ENCODE measurements at places on chromosomes 11 and 22. TPM values are rescaled to one million over a fixed set of nuclear protein-coding genes. Genes with fewer than 3 reads are reported as not detected.

GRCh38 chr22:25169278-25170031 is 30.2 kb upstream of the CRYBB3 start:
- DNase-seq = no peak

DNA sequence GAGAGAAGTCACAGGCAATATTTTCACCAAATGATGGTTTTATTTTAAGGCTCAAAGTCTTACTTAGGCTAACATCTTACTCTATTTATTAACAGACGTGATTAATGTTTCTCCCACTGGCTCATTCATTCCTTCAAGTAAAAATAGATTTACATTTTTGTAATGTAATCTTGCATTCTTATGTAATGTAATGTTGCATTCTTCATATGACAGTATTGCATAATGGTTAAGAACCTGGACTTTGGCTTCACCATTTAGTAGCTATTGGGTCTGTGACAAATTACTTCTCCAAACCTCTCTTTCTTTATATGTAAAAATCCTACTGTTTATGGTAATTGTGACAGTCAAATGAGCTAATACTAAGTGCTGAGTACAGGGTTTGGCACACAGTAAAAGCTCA is 3.3 kb upstream of the DIXDC1 start:
- no peak for DNase-seq

DNA sequence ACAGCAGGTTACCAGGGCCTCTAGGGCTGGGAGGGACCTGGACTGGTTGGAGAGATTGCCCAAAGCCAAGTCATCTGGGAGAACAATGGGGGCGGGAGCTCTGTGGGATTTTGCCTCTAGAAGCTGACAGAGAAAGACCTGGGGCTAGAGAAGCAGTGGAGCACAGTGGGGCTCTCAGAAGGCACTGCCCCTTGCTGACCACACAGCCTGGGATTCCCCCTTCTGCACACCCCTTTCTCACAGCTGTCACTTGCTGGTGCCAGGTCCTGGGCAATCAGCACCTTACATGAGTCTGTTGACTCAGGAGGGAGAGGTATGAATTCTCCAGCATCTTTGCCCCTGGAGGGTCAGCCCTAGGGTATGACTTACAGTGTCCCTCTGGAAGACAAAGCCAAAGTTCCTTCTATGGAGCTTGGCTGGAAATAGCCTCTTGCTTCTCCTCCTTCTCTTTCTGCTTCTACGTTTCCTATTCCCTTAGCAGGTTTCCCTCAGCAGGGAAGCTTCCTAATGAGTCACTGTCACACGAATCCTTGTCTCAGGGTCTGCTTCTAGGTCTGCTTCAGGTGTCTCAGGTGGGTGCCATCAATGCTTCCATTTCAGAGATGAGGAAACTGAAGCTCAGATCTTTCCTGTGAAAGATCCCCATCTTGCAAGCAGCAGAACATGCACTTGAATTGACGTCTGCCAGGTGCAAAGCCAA is 27.0 kb downstream of the GDPD5 start:
- no peak for DNase-seq

DNA sequence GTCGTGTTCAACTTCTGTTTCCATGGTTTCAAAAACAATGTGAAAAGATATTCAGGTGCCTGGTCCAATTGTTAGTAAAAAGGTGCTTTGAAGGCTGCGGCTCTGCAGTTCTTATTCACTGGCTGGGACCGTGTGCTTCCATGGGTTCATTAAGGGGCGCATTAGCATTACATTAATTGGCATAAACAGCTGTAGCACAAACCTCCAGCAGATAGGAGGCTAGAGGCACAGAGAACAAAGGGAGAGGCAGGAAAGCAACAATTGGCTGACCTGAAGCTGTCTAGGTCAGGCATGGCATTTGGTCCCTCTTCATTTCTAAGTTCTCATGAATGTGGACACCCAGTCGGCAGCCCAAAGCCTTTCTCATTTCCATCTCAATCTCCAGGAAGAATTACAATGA is 16.6 kb downstream of the PAK1 start:
- DNase-seq = no peak

DNA sequence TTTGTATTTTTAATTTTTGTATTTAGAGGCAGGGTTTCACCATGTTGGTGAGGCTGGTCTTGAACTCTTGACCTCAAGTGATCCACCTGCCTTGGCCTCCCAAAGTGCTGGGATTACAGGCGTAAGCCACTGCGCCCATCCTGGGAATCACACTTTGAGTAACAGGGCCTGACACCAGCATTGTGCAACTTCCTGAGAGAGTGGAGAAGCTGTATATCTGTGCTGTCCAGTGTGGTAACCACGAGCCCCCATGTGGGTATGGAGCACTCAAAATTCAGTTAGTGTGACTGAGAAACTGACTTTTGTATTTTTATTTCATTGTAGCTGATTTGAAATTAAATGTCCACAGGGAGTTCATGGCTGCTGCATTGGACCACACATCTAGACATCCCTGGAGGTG is 36.2 kb downstream of the MPPED1 start:
- no peak for DNase-seq

GRCh38 chr11:75574698-75575602 is 12.9 kb downstream of the SERPINH1 start:
- DNase-seq = peak; percentile 46

GRCh38 chr22:47816863-47817210 is 1054.4 kb downstream of the TBC1D22A start:
- DNase-seq = no peak

DNA sequence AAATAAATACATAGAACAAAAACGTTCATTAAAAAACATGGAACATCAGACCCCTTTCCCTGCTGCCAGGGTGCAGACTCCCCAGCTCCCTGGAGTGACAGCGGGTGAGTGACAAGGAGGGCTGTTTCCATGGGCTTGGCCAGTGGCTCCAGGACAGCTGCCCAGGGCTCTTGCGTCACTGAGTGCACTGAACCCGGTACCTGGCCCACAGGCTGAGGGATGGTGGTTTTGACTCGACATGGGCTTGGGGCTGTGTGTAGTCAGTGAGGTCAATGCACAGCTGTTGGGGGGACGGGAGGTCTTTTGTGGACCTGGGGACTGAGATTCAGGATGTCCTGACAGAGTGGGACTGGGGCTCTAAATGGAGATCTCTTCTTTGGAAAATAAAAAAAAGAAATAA is 142.1 kb upstream of the B3GAT1 start:
- DNase-seq = no peak

- no peak for DNase-seq
These were observed 63.5 kb upstream of the TP53AIP1 start for GRCh38 chr11:129006161-129006560.

DNA sequence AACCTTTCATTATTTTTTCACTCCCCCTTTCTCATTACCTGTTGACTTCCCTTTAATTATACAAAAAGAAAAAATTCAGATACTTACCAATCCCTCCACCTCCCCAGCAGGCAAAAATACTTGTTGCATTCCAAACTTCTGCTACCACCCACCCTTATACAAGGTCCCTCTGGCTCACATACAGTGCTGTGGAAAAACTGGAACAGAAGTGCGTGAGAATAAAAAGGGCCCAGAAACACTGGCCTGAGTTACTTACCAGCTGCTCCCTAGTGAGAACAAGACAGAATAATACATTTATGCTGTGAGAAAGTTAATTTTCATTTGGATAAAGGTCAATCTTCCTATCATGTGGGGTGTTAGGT is 46.9 kb upstream of the RAPSN start:
- no peak for DNase-seq

- DNase-seq = no peak
These were observed 823.6 kb downstream of the TBC1D22A start for GRCh38 chr22:47586038-47586437.

- peak; percentile 84 for DNase-seq
These were observed 22.9 kb upstream of the JAM3 start for GRCh38 chr11:134045799-134046635.

DNA sequence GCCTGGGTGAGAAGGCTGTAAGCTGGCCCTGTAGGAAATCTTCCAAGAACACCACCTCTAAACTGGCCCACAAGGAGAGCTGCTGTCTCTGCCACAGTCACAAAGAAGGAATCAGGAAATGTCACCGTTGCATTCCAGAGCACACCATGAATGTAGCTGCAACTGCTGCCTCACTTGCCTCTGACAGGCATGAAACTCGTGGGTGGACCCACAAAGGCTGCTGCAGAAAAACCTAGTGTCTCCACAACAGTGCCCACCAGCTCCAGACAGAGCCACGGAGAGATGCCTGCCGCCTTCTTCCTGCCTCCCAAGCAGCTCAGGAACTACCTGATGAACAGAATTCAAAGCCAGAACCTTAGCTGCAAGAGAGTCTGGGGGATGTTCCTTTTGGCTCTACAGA is 10.5 kb downstream of the DNAJB13 start:
- DNase-seq = no peak

DNA sequence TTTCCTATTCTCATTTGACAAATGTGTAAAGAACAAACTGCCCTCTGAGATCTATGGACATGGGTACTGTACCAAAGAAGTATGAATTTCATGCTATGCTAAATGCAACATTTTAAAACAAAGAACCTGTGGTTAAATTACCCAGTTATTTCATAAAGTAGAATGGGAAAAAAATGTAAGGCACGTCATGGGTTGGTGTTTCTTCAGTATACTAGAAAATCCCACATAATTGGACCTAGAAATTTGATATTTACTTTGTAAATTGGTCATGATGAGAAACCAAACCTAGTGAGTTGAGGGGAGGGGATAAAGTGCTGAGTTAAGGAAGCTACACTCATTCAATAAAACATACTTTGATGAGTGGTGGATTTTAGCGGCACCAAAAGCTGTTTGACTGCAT is 104.1 kb downstream of the ALX4 start:
- no peak for DNase-seq

DNA sequence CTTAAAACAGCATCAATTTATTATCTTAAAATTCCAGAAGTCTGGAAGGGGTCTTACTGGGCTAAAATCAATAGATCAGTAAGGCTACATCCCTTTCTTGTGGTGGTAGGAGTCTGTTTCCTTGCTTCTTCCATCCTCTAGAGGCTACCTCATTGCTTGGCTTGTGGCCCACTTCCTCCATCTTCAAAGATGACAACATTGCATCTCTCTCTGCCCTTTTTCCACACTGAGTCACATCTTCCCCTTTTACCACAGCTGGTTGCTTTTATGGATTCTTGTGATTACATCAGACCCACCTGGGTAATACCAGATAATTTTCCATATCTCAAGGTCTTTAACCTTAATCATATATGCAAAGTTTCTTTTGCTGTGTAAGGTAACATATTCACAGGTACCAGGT is 60.9 kb downstream of the GRIA4 start:
- DNase-seq = no peak

DNA sequence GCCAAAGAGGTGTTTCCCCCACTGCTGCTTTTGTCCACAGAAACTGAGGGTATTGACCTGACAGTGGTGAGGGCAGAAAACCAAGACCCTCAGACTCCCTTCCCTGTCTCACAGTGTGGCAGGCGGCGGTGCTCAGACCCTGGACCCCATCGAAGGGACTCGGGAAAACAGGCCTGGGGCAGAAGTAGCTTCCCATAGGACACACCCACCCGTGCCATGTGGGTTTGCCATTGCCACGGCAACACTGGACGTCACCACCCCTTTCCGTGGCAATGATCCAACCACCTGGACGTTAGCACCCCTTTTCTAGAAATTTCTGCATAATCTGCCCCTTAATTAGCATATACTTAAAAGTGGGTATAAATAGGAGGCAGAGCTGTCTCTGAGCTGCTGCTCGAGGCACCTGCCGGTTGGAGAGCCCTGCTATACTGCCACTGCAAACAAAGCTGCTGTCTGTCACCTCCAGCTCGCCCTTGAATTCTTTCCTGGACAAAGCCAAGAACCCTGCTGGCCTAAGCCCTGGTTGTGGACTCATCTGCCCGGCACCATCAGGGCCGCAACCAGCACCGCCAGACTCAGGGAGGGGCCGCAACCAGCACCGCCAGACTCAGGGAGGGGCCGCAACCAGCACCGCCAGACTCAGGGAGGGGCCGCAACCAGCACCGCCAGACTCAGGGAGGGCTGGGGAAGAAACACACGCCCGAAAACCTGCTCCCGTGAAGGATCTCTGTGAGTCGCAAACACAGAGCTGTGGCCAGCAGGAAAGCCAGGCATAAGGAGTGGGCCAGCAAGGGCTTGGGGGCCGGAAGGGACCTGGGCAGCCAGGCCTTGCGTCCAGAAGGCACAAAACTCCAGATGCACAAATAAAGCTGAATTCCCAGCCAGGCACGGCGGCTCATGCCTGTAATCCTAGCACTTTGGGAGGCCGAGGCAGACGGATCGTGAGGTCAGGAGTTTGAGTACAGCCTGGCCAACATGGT is 10.4 kb downstream of the MLC1 start:
- DNase-seq = peak; percentile 47

DNA sequence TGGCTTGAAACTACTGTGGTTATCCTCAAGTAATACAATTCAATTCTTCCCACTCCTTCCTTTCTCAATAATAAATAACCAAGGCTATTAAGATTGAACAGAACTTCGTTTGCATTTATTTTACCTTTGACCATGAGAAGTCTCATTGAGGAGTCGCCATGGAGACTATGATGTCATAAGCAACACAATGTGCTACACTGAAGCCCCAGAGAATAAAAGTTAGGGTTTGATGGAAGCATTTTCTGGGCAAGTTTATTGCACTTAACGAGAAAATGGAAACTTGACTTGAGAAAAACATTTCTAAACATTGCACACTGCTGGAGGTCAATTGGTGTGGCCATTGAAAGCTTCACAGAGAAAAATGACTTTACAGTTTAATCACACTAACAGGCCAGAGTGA is 121.5 kb downstream of the FAM76B start:
- DNase-seq = no peak

DNA sequence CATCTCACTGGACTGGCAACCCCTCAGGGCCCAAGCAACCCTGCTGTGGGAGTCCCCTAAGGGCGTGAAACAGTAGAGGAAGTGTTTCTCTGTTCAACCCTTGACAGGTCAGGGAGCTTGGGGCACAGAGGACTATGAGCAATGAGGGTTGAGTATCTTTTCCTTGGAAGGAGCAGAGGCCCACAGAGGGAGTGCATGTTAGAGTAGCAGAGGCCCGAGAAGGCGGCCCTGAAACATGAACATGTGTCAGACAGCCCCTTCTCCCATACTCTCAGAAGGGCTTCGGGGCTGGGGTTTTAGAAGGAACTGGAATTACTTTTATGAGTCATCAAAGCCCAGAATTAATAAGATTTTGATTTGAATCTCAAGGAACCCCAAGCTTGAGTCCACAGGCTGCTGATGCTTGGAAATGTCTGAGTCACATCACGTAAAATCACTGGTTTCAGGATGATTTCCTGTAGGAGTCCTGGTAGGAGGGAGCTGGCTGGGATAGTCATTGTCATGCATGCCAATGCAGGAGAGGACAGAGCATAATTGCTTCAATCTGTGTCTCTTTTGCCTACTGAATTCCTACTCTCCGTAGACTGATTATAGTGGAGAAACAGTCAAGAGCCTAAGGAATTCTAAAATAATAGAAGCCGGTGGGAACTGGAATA is 22.6 kb downstream of the C11orf71 start:
- DNase-seq = no peak

GRCh38 chr11:80873310-80873999 is 1432.6 kb upstream of the TENM4 start:
- no peak for DNase-seq

GRCh38 chr11:64120951-64121569 is 44.9 kb downstream of the MACROD1 start:
- no peak for DNase-seq

MS4A4A gene
- polyA plus RNA-seq = not detected

GPHA2 gene
- not detected for polyA plus RNA-seq

FJX1 gene
- 34.5 TPM for polyA plus RNA-seq

LRRC4C gene
- polyA plus RNA-seq = 0.21 TPM

DLG2 gene
- 0.21 TPM for polyA plus RNA-seq

CD3E gene
- polyA plus RNA-seq = not detected

MRGPRF gene
- 0.18 TPM for polyA plus RNA-seq
